ENCODE measurements at places on chromosomes 7 and 10. TPM values are rescaled to one million over a fixed set of nuclear protein-coding genes. Genes with fewer than 3 reads are reported as not detected.

SPDYE16 gene
- polyA plus RNA-seq: 1.3 TPM

RHOBTB1 gene
- polyA plus RNA-seq: 65.8 TPM

TBATA gene
- polyA plus RNA-seq: 0.30 TPM

PLA2G12B gene
- polyA plus RNA-seq: 8.7 TPM

AKR1B15 gene
- polyA plus RNA-seq: 0.09 TPM

TMEM225B gene
- 2.2 TPM for polyA plus RNA-seq

FGFR2 gene
- polyA plus RNA-seq: 105 TPM

CLDN4 gene
- polyA plus RNA-seq: 98.4 TPM

UTF1 gene
- polyA plus RNA-seq: not detected

TRPV6 gene
- 9.6 TPM for polyA plus RNA-seq

SLC26A3 gene
- 0.17 TPM for polyA plus RNA-seq
